ENCODE measurements at places on chromosomes 1 and 21.

GRCh38 chr1:53391982-53392381 lies 64.1 kb upstream of the LRP8 start:
- no peak for DNase-seq

DNA sequence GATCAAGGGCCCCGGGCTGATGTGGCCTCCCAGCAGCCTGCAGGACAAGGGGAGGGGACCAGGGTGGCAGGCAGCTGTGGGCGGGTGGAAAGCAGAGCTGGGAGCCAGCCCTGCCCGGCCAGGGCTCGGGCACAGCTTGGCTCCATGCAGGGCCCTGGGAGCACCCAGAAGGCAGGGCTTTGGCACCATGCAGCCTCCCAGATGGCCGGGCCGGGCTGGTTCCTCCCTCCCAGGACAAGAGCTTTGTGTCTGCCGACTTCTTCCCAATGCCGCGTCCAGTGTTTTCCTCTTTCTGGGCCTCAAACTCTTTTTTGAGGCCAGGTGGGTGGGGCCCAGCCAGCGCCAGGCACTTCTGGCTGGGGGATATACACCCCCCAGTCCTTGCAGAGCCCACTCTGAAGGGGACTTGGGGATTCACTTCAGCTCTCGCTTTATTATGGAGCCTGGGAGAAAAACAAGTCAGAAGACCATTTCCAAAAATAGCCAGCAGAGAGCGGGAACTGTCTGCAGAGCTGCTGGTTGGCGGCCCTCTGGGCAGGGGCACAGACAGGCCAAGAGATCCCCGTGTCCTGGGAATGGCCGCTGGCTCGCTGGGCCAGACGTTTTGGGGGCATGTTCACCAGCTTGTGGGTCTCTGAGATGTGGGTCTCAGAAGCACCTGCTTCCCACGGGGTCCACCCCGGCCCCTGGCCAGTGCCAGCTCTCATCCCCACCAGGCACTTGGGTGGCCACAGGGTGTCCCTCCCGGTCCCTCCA lies 103.8 kb upstream of the ARHGEF16 start:
- no peak for DNase-seq

DNA sequence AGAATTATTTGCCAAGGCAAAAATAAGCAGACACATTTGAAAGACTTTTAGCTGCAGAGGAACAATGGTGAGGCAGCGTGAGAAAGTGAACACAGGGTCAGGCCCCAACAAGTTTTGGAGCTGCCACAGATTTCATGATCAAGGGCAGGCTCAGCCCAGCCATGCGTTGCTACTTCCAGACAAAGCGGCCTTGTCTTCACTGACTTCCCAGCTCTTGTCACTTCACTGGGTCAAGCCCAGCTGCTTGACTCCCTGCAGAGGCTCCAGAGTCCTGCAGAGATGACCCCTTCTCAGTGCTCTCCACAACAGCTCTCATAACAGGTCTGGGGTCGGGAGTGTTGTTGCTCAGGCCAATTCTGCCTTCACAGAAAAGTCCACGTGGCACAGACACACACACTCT lies 35.8 kb downstream of the HHAT start:
- DNase-seq: no peak

GRCh38 chr21:39444421-39445180 lies 977 bp downstream of the LCA5L start:
- DNase-seq: no peak

- no peak for DNase-seq
Measured at GRCh38 chr1:26784886-26785285, 2.9 kb upstream of the PIGV start.

DNA sequence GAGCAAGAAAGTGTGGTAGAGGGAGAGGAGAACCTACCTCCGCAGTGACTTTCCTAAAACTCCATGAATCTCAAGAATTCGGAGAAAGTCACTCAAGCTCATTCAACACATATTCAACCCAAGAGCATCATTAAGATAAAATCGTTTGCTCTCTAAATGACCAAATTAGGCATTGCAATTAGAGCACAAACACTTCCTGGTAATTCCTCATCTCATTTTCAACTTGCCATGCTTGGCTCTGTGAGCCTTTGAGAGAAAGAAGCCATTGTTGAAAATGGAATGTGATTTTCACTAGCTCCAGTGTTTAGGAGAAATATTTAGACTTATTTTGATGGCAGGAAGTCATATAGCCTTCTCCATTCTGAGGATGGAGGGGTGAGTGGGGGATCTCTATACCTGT lies 52.5 kb downstream of the KAZN start:
- DNase-seq: no peak

GRCh38 chr1:16998589-16998988 lies 13.1 kb downstream of the ATP13A2 start:
- peak; percentile 12 for DNase-seq

DNA sequence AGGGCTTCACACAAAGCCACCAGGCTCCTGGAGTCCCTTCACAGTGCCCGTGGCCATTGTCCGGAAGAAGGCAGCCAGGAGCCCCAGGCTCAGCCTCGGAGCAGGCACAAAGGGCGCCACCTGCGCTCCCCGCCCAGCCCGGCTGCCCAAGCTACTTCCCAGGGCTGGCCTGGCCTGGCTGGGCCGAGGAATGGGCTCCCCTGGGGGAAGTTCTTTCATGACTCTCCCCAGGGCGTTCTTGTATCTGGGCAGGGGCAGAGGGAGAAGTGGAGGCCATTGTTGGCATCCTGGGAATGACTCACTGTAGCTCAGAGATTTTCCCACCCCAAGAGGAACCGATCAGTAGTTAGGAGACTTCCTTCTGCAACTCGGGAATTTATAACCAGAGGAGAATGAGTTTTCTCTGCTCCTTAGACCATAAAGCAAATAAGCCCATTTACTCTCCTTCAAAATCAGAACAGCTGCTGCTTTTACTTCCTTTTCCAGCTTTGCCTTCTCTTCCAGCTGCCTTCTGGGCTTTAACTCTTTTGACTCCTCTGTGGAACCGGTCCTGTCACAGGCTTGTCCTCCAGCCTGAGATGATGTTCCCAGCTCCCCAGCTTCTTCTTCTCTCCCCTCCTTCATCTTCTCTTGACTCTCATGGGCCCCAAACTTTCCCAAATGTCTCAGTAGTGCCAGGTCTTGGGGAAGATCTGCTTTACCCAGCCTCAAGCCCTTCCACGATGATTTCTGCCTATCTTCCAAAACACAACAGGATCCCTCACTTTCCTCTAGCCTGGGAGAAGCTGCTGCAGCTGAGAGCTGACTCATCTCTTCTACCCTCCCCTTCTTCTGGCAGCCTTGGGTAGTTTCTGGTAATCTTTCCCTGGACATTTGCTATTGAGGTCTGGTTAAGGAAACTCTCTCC lies 118.7 kb upstream of the CD34 start:
- no peak for DNase-seq

DNA sequence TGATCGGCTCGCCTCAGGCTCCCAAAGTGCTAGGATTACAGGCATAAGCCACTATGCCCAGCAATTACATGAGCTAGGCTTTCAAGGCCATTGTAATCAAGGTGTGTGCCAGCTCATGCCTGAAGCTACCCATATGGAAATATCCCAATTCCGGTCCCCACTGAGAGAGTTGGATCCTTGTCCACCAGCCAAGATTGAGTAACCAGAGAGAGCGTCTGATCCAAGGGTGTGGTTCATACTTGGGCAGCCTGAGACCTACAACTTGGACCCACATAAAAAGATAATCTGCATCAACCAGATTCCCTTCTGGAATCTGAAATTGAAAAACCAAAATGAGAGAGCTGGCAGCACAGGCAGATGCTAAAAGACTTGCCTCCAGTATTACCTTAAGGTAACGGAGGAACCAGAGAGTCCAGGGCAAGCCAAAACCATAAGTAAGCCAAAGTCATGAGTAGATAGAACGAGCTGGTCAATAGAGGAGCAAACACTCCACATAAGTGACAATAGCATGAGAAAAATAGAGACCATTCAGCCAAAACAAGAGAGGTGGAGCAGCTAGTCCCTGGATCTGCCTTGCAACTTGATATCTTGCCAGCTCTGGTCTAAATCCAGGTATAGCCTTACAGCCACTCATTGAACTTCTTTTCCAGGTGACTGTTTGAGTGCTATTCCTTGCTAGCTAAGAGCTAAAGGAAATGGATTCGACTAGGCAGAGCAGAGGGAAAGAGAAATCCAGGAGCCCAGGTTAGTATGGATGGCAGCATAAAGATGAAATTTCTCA lies 63.8 kb upstream of the ATP1A1 start:
- no peak for DNase-seq

- no peak for DNase-seq
Measured at GRCh38 chr21:33657124-33657820, 15.0 kb downstream of the ITSN1 start.

DNA sequence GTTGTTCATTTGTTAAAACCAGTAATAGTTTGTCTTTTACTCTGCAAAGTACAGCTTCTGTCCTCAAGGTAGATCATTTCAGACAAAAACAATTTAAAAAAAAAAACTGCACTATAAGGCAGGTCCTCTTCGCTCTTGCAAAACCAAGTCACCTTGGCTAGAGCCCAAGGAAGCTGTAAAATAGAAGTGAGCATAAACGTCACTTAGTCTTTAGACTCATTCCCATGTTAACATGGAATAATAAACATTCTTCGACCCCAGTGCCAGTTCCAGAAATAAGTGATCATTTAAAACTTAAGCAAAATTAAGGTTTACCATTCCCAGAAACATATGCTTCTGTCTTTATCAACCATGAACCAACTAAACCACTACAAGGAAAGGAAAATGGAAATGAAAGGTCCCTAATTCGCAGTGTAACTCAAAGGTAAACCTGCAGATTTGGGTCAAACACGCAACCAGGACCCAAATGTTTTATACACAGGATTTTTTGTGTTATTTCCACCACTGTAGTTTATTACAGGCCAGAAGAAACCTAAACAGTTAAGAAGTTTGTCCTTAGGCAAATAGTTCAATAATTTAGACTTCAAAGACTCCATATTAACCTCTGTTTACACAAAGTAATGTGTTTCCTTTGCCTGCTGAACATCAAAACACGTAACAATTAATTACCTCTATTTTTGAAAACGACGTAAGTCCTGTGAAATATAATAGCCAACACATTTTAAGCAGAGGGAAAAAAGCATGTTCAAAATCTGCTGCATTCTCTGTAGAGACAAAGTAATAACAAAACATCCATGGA lies 54.6 kb downstream of the TGFBR3 start:
- no peak for DNase-seq

DNA sequence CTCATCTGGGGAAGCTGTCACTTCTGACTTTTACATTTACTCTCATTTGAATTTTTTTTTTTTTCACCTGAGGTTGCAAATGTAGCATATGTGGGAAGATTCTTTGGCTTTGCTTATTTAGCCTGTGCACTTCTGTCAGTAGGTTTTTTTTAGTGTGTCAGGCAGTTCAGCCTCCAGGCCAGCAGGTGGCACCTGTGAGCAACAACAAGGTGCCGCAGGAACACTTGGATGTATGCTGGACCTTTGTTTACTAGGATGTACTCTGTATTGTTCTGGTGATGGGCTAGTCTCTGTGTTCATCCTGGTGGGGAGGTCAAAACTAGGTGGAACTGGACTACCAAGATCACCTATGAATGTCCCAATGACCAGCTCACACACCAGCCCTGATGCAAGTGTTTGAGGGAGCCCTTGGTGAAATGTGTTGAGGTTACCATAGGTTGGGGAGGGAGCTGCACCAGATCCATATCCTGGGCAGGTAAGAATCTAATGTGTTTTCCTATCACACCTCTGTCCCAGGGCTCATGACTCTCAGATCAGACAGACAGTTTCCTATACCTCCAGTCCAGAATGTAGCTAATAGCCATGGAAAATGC lies 618.2 kb downstream of the BRINP3 start:
- DNase-seq: no peak

GRCh38 chr1:46175243-46175642 lies 356 bp downstream of the TSPAN1 start:
- DNase-seq: no peak

DNA sequence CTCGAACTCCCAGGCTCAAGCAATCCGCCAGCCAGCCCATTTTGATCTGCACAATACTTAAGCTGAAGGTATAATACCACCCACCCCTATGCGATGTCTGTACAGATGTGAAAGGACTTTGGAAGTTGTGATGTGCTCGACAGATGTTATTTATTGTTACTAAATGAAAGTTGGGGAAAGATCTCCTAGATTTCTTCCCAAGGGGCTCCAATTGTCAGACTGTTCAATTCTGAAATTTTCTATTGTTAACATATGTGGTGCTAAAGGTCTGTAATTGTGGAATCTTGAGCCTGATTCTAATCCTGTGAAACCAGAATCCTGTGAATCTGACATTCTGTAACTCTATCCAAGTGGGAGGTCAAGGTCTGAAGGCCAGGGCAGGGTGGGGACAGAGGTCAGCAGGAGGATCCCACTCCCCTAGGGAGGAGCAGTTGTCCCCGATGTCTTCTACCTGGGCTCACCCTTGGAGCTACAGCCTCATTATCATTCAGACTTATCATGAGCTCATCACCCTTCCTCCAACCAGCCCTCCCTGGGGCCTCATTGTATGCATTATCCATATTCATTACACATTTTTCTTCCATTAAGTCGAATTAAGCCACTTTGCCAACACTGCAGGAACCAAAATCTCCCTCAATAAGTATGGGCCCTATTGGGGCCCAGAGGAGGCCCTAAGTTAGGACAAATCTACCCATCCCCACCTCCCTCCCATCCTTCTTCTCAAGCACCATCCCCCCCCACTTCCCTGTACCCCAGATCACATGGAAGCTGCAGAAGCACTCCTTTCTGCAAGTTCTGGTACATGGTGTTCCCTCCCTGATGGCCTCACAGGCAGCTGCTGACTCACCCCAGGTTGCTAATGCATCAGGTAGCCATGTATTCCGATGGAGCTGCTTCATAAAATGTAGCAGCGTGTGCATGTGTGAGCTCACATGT lies 32.3 kb downstream of the SHISAL2A start:
- no peak for DNase-seq

GRCh38 chr1:154556422-154556821 lies 2.0 kb downstream of the UBE2Q1 start:
- no peak for DNase-seq

DNA sequence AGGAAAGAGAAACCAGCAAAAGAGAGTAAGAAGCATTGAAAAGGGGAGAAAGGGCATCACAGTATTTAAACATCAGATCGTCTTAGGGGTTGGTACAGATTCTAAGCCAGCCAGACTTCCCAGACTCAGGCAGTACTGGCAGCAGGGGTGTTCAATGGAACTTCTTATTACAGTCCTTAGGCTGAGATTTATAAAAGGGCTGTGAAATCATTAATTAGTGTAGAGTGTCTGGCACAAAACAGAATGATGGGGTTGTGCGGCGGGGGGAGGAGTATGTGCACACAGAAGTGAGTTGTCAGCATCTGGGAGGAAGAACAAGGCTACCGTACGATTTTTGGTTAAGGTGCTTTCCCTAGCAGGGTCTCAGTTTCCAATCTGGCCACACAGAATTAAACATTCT lies 38.2 kb downstream of the ARHGEF11 start:
- DNase-seq: no peak

DNA sequence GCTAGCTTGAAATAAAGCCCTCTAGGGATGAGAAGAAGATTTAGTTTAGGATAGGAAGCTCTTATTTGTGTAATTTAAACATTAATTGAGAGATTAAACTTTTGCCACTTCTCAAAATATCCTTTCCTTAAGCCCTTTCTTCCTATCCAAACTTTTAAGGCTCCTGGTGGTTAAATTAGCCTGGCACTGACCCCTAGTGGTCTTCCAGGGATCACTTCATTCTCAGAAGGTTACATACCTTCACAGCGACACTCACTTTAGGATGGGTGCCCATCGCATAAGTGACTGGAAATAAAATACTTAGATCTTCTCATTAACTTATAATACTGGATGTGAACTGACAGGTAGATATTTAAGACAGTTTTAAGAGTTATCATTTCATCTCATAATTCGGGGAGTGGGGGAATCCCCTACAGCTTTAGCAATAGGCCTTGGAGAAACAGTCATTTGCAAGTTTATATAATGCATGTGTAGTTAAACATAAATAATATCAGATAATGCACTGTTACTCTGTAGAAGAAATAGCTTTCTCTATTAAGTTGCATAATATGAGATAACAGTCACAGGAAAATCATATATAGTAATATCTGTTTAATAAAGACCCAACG lies 7.4 kb downstream of the LHX9 start:
- no peak for DNase-seq
